Activated naive CD8-positive, alpha-beta T cell treated with anti-CD3 and anti-CD28 coated beads, Interleukin-2, amount 10 ng/mL, durations not matched to agents 7 days and 5 days (primary cell): ENCODE measurements at places on chromosomes 16 and 17.

GRCh38 chr17:29096094-29096493, 53.2 kb downstream of the PIPOX start:
- DNase-seq: no peak

- DNase-seq: no peak
Observed at GRCh38 chr17:48478224-48479013, 48.4 kb upstream of the SKAP1 start.

DNA sequence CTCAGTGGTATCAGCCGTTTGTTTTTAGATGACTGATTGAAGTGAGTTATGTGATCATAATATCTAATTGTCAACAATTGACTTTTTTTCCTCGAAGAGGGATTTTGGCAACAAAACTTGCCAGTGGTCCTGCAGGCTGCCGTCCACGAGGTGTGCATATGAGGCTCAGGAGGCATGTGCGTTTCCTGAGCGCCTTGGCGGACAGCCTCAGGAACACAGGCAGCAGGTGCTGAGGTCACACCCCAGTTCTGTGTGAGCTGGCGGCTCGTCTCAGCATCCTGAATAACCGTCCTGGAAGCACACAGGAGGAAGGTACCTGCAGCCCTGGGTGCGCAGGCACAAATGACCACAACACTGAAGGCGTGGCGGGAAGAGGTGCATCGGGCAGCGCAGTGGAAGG, 11.7 kb downstream of the SPG7 start:
- no peak for DNase-seq

- DNase-seq: no peak
Observed at GRCh38 chr17:5705876-5706576, 121.7 kb upstream of the NLRP1 start.

DNA sequence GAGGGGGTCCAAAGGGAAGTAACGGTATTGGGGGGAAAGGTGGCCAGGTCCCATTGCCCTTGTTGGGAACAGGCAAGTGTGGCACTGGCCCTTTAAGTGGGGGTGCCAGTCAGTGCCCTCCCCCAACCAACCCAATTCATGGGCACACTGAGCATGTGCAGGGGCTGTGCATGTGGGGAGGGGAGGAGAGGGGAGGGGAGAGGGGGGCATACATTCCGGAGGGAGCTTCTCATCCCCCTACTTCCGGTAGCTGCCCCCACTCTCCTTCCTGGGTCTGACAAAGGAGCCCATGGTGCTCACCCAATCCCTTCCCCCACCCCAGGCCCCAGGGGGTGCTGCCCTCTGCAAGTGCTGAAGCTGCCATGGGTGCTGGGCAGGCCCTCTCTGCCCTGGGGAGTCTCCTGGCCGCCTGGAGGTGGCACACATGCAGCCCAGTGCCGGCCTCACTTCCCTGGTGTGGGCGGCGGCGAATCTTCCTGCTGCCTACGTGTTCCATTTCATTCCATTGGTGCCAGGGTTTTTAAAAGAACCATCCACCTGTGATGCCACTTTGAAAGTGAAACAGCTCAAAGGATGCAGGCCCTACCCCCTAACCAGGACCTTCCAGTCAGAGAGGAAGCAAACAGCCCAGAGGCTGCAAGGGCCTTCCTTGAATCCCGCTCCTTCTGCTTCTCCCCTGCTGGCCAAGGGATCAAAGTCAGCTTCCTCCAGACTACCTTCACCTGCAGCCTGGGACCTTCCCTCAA, 11.0 kb downstream of the HEXIM2 start:
- peak; percentile 72 for DNase-seq

GRCh38 chr16:57377080-57377841, 5.0 kb downstream of the CX3CL1 start:
- DNase-seq: no peak

- no peak for DNase-seq
Observed at GRCh38 chr17:62968445-62968923, 2.4 kb downstream of the TANC2 start.

DNA sequence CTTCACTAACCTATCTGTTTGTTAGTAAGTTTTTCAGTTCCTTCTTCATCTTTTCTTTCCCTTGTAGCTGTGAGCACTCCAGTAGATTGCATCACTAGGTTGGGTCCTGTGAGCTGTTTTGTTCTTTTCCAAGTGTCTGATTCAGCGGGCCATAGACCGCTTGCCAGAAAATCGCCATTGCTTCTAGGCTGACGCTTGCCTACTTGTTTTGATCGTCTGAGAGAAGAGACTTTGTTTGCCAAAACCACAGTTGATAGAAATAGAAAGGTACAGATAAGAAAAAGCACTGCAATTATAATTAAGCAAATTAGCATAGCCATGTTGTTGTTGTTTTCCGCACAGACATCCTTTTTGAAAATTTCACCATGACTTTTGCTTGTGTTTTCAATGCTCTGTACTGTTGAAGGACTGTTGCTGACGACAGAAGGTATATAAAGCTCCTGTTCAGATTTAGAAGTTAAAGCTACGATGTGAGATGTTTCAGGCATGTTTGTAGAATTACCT, 3.1 kb downstream of the EVI2A start:
- peak; percentile 32 for DNase-seq

GRCh38 chr17:73683771-73684170, 39.5 kb upstream of the SDK2 start:
- no peak for DNase-seq

DNA sequence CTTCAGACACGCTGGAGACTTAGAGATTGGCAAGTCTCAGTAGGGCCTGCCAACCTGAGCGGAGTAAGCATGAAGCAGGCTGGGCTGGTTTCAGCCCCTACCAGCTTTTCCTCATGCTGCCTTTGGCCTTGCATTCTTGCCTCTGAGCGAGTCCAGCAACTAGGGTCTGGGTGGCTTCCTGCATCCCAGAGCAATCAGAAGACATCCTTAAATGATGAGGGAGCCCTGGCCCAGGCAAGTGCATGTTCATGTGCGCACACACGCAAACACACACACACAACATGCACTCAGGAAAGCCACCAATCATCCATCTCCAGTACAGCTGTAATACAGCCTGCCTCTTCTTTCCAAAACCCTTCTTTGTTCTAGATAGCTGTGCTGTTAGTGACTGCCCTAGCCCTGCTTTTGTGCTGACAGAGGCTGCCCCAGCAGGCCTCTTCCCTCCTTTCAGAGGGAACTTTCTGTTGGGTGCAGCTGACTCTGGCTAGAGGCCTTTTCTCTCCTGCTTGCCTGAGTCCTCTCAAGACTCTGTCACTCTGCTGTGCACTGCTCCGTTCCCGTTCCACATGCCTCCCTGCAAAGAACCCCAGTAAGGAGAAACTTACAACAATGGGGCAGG, 30.7 kb upstream of the TBX2 start:
- no peak for DNase-seq

- DNase-seq: no peak
Observed at GRCh38 chr17:16878606-16879005, 93.3 kb downstream of the TNFRSF13B start.

DNA sequence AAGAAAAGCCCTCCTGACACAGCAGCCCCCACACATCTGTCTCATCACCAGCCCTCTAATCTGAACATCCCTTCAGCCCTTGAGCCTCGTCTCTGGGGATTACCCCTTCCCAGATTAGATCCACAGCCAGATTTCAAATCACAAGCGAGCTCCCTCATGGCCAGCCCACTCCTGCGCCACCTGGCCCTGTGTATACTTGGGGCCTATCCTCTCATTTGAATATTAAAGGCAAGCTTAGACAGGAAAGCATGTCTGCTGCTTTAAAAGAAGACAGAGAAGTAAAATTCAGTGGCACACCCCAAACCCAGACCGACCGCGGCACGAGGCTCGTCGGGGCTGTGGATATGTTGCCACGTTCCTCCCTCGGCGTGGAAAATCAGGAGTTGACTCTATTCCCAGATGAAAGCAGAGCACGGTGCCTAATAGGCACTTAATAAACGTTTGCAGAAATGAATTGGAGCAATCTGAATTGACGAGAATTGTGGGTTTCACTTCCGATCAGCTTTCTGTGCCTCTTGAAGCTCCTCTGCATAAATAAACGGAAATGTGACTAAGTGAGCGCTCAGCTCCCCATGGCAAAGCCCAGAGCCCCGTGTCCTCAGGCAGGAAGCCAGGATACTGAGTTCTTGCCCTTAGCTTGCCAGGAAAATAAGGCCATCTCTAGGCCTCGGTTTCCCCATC, 108.0 kb downstream of the CCDC182 start:
- no peak for DNase-seq

DNA sequence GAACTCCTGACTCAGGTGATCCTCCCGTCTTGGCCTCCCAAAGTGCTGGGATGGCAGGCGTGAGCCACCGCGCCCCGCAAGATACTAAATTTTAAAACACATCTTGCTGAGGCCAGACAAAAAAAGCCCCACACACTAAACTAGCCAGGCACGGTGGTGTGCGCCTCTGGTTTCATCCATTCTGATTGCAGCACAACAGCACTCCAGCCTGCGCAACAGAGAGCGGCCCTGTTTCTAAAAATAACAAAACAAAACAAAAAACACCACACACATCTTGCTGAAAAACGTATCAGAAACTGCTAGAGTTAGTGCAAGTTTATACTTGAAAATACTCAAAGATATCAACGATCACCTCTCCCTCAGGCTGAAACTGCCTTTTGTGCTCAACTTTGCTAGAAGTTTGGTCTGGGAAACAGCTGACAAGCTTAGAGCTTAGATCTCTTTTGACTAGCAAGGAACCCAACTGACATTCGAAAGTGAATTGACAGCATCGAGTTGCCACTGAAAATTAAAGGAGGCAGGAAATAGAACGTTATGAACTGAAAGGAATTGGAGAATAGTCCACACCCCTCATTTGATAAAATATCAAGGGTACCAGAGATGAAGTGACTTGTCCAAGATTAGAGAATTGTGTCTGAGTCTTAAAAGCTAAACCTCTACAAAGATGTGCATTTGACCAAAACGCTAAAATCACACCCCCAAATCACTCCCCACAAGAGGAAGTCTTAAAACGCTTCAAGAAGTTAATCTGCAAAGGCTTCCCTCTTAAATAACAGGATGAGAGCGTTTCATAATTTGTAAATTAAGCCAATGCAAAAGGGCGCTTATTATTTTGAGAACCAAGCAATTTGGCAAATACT, 908 bp downstream of the COG4 start:
- DNase-seq: no peak

DNA sequence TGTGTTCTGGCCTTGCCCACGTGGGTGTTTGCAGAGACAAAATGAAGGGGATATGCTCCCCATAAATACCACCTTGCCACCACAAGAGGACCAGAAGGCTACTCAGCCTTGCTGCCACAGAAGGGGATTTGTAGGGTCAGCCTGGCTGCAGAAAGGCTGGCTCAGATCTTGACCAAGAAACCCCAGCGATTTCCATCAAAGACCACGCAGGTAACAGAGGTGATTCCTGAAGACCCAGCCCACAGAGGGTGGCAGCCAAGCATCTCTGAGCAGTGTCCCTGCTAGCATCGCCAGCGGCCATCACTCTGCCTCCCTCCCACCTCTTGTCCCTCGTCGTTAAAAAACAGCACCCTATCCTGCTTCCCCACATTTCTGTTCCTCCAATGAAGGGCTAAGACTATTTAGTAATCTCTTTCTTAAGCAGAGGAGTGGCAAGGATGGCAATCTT, 54.9 kb downstream of the BEAN1 start:
- DNase-seq: no peak

DNA sequence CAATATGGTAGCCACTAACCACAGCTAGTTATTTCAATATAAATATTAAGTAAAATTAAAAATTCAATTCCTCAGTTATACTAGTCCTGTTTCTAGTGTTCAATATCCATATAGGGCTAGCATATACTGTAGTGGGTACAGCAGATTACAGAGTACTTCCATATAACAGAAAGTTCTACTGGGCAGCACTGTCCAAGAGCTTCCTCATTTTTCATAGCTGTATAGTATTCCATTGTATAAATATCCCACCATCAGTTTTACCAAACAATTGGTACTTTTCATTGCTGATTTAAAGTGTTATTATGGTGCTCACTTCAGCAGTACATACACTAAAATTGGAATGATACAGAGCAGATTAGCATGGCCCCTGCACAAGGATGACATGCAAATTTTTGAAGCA, 20.4 kb downstream of the ACSM3 start:
- no peak for DNase-seq

DNA sequence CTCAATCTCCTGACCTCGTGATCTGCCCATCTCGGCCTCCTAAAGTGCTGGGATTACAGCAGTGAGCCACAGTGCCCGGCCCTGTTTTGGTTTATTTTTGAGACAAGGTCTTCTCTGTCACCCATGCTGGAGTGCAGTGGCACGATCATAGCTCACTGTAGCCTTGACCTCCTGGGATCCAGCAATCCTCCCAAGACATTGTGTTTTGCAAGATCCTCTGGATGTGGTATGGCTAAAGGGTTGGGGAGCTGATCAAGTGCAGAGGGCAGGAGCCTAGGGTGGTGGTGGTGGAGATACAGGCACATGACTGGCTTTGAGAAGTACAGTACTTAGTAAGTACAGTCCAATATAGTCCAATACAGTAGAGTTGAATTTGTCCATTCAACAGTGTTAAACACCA, 16.6 kb upstream of the TNS4 start:
- DNase-seq: no peak

DNA sequence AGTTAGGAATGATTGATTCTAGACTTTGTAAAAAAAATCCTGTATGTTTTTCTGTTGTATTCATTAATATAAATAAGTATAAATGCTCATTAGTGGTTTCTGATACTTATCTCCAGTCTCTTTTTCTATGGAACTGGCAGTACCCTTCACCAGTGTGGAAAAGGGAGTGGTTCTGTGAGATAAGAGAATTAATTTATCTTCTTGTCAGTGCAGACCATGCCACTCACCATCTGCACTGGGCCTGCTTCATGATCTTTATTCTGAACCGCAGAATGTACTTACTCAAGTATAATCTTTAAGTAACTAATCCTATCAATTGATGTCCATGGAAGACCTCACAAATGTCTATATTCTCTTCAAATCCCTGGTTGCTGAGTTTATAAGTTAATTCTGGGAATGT, 836.1 kb upstream of the CDH8 start:
- DNase-seq: no peak

DNA sequence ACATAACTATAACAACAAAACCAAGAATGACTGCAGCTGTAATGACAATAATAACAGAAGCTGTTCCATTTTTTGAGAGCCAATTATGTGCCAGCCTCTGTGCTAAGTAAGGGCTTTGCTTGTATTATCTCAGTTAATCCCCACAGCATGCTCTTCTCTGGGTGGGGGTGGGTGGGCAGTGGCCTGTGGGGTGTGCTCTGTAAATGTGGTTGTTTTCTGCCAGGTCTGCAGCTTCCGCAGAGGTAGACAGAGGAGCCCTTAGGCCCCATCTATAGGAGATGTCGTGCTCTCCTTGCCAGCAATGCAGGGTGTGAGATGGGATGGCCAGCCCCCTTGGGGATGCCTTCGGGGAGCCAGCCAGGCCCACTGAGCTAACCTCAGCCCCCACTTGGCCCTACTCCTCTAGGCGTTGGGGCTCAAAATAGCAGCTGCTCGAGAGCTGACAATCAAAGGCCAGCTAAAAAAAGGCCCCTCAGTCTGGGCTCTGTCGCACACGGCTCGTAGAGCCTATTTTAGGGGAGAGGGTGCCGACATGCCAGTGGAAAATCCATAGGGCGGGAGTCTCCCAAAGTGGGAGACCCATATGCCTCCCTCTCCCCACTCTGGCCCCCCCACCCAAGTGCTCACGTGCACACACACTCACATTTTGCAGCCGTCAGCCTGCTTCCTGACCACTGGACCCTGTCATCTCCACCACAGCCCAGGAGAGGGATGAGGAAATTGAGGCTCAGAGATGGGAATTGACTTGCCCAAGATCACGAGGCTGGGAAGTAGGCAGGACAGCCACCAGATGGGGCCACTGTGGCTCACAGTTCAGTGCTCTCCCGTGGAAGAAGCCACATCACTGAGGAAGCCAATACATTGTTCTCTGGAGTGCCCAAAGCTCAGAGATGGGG, 15.8 kb downstream of the CDH16 start:
- no peak for DNase-seq
